ENCODE measurements at places on chromosomes 16 and 17.

GRCh38 chr17:379531-380465 is 27.2 kb upstream of the RPH3AL start:
- no peak for DNase-seq

DNA sequence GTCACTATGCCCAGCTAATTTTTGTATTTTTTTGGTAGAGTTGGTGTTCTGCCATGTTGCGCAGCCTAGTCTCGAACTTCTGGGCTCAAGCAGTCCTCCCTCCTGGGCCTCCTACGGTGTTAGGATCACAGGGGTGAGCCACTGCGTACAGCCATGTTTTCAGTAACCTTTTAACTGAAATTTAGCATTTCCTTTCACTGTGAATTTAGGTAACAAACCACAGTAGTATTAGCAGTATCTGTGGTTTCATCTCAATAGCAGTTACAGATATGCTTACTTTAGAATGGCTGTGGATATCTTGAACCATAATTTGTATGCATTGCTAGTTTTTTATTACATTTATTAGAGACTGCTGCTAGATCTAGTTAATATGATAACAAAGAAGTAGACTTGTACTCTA is 4.3 kb upstream of the RANGRF start:
- no peak for DNase-seq

GRCh38 chr16:89452241-89452640 is 38.1 kb downstream of the ANKRD11 start:
- no peak for DNase-seq

- no peak for DNase-seq
Observed at GRCh38 chr17:42913981-42914617, 13.5 kb downstream of the G6PC1 start.

- no peak for DNase-seq
Observed at GRCh38 chr17:43543771-43544575, 2.2 kb downstream of the ETV4 start.

GRCh38 chr17:35588196-35588920 is 1.2 kb downstream of the AP2B1 start:
- DNase-seq = no peak

DNA sequence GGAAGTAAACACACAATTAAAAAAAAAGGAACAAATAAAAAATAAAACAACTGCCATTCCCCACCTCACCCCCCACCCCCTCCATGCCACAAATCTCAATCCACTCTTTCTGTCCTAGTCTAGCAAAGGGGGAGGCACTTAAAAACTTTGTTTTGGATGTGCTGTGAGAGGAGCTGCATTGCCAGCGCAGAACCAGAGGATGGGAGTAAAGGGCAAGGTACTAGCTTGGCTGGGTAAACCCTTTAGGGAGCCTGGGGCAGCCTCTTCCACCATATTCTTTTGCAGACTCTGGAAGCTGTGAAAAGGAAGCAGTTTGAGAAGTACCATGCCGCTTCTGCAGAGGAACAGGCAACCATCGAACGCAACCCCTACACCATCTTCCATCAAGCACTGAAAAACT is 1.4 kb downstream of the MRPS7 start:
- DNase-seq = no peak

DNA sequence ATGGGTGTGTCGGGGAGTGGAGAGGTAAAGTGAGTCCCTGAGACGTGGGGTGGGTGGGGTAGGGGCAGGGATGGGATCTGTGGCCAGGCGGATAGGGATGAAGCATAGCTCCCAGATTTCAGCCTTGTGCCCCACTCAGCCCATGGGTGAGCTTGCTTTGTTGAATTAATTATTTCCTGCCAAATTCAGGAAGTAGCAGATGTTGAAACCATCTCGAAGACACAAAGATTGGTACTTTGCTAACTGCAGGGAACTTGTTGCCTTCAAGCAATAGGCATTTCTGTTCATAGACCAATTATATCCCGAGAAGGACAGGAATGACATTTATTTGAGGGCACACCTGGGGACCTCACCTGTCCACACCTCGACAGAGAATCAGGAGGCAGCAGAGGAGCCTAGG is 11.0 kb upstream of the C16orf74 start:
- no peak for DNase-seq

GRCh38 chr16:53435066-53435688 is 906 bp downstream of the RBL2 start:
- peak; percentile 37 for DNase-seq

DNA sequence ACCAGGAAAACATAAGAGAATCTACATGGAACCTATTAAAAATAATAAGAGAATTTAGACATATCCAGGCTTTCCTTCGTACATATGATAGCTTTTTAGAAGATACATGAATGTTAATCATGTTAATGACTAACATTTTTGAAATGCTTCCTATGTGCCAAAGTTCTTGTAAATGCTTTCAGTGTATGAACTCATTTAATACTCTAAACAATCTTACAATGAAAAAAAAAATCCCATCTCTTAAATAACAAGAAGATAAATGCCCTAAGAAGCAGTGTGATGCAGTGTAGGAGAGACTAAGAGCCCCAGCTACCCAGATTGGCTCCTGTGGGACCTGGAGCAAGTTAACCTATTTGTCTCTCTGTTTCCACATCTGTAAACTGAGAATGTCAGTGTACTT is 220.4 kb upstream of the MYOCD start:
- no peak for DNase-seq

GRCh38 chr16:50635505-50636392 is 45.4 kb downstream of the SNX20 start:
- no peak for DNase-seq

GRCh38 chr16:25031132-25031440 is 15.9 kb upstream of the ARHGAP17 start:
- no peak for DNase-seq

- no peak for DNase-seq
Observed at GRCh38 chr16:23836404-23837311, 875 bp downstream of the PRKCB start.

DNA sequence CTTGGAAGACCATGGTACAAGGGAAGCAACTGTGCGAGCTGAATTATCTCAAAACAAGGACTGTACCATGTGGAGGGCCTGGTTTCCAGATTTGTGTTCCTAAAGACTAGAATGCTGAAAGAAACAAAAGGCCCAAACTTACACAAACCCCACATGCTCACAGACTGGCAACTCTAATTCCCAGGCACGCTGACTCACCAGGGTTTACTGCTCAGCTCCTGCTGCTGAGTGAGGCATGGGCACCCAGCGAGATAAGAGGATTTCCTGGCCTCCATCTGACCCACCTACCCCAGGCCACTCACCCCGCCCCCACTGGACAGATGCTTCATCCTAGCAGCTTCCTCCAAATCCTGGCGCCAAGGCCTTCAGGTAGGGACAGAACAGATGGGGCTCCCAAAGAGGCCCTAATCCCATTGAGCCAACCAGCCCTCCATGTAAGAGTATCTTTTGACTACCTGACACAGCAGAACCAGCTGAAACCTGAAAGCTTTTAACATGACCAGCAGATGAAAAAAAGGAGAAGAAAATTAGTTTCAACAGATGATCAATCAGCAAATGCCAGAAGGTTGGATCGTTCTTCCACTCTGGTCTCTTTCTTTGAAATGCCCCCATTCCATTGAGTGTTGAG is 33.9 kb downstream of the DCUN1D3 start:
- no peak for DNase-seq

- no peak for DNase-seq
Observed at GRCh38 chr17:42122371-42123303, at the start of gene HSPB9. HSPB9 (plus strand) TSS chr17:42122804; CDS start chr17:42122851, 47 bp downstream.

DNA sequence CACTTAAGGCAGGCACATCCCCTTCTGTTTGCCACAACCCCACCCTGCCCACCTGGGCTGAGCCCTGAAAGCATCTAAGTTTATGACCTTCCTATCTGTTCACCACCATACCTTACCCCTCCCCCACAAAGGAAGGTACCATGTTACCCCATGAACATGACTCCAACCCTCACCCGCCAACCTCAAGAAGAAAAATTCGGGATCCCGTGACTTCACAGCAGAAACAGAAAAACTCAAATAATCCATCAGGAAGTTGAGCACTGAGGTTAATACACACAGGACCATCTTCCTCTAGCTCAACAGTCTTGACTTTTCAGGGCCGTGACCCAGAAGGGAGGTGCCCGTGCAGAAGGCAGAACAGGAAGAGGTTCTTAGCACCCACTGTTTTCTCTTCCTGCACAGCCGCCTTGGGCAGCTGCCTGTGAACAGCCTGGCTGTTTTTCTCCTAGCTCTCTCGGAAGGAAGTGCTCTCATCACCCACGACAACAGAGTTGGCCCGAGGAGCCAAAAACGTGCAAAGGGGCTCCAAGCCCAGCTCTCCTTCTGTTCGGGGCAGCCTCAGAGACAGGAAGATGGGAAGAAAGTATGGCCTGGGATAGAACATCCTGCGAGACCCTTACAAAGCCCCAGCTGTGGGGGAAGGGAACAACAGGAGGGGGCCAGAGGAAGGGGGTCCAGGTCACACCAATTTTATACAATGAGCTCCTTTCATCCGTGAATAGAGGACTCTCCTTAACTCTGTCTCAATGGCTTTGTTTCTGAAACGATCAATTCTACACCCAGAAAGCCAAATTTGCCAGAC is 101.1 kb downstream of the XYLT1 start:
- no peak for DNase-seq

DNA sequence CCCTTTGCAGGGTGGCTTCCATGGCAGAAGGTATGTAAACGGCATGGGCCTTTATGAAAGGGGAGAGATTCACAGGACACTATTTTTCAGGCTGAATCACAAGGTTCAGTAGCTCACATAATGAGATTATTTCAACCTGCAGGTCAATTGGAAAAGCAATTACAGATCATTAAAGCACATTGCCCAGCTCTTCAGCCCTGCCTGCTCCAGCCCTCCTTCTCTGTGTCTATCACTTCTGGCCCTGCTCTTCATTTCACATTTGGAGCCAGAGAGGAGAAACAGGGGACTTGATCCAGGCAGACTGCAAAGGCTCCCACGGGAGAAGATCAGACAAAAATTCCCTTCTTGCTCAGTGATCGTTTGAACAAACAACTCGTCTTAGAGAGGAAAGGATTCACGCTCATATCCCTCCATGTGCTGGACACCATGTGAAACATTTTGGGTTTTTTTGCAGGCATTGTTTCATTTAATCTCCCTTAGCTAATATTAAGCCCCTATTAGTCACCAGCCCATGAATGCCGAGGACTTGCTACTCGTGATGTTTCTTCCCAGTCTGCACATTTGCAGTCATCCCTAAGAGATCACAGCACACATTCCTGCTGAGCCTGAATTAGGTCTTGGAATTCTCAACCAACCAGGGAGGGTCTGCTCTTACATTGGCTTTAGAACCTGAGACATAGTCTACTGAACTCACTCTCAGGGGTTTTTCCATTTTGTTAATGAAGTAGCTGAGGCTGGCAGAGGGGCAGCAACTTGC is 443.9 kb upstream of the CCL2 start:
- DNase-seq = no peak

DNA sequence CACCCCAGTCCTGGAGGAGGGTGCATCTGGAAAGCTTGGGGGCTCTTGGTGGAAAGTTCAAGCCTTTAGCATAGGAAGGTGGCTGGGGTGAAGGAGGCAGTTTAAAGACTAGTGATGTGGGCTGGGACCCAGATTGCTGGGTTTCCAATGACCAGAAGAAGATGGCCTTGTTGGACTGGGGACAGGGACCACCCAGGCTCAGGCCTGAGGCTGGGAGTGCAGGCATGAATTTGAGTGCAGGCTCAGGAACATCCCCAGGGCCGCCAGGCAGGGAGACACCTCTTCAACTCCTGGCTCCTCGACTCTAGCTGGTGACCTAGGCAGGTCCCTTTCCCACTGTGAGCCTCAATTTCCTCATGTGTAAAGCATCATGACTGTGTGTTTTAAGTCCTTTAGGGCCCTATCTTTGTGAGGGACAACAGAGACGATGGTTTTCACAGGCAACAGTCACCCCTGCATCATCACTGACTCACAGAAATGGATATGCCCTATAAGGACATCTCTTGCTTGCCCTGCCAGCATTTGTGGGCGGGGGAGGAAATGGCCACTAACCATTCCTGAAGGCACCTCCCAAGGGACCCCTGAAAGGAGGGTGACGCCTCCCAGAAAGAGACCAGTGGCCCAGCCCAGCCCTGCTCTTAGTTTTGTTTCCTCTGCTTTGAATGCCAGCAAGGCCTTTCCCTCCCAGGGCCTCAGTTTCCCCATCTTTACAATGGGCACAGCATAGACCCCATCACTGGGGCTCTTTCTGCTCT is 11.1 kb downstream of the NLRC5 start:
- DNase-seq = no peak

DNA sequence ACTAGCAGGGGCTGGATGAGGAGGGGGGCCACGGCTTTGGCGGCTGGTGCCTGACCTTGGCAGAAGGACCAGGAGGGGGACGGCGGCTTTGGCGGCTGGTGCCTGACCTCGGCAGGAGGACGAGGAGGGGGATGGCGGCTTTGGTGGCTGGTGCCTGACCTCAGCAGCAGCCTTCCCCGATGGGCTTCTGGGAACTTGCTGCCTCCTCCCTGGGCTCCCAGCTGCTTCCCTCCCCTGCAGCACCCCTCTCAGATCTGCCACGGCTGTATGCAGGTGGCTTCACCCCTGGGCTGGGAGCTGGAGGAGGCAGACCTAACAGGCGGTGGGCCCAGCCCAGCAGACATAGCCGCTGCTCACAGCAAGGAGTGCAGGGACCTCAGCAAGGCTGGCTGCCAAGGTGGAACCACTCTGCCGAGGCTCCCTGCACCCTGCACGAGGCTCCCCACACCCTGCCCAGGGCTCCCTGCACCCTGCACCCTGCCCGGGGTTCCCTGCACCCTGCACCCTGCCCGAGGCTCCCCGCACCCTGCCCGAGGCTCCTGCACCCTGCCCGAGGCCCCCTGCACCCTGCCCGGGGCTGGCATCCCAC is 38.4 kb upstream of the CBFA2T3 start:
- DNase-seq = no peak

- DNase-seq = no peak
Observed at GRCh38 chr16:59330019-59330670, 596.0 kb upstream of the GOT2 start.

GRCh38 chr17:76075364-76076145 is 974 bp downstream of the GALR2 start:
- no peak for DNase-seq

DNA sequence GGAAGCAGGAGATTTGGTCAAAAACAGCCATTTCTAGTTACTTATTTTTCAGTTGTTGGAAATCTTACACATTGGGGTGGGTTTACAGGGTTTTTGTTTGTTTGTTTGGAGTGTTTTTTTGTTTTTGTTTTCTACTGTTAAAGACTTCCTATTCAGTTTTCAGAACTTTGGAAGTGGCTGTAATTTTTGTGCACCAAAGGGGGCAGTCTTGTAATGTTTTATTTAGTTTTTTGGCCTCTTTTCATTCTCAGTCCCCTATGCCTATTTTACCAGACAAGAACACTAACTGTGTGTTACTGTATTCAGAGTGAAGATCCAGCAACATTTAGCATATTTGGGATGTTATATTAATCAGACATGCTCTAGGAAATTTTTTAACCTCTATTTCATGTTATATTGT is 20.6 kb downstream of the TPPP3 start:
- no peak for DNase-seq

All from GM12892 (cell line).